ENCODE measurements at places on chromosomes 5 and 9. TPM values are rescaled to one million over a fixed set of nuclear protein-coding genes. Genes with fewer than 3 reads are reported as not detected.

- DNase-seq: no peak
Observed at GRCh38 chr9:129726322-129727160, 26.3 kb downstream of the PTGES start.

DNA sequence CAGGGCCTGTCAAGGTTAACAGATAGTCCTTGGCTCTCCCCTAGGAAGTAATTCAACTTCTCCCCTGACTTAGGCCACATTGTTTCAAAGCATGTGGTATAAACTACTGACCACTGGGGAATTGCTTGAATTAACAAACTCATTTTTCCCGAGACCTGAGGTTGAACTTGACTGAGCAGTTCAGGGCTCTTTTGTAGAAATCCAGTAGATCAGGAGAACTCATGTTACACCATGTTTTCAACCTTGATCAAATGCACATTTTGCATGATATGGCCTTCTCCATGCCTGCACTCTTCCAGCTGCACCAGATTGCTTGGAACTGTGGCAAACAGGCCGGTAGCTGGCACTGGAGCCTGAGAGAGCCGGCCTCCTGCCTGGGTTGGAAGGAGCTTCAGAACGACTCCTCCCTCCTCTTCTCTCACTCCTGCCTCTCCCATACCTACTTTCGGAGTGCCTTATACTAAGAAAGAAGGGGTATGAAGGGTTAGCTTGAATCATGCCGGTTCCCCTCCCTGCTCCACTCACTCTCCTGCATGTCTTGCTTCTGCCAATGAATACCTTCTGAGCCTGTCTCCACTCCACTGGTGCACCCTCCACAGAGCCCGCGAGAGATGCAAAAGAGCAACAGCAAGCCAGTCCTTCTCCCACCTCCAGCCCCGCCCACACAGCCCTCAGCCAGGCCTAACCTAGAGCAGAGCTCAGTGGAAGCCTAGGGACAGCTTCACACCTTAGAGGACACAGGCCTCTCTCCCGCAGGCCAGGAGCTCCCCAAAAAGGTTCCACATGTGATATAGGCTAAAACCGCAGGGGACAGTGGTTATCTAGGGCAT lies 159.4 kb downstream of the MACROH2A1 start:
- no peak for DNase-seq

DNA sequence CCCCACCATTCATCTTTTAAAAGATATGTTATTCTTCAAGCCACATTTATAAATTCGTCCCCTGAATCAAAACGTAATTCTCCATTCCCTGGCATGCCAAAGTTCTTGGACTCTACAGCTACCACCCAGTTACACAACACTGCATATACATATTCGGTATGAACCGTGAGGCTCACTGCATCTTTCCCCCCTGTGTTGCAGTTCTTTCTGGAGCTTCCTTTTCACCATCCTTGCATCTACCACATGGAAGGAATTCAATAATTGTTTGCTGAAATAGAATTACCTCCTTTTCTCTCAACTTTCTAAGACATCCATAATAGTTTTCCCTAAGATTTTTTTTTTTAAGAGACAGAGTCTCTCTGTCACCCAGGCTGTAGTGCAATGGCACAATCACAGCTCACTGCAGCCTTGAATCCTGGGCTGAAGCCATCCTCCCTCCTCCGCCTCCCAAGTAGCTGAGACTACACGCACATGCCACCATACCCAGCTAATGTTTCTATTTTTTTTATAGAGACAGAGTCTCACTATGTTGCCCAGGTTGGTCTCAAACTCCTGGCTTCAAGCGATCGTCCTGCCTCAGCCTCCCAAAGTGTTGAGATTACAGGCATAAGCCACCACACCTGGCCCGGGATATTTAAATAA lies 3.3 kb downstream of the LPAR1 start:
- no peak for DNase-seq

GRCh38 chr9:97855486-97855875 lies 2.5 kb downstream of the FOXE1 start:
- DNase-seq: no peak

DNA sequence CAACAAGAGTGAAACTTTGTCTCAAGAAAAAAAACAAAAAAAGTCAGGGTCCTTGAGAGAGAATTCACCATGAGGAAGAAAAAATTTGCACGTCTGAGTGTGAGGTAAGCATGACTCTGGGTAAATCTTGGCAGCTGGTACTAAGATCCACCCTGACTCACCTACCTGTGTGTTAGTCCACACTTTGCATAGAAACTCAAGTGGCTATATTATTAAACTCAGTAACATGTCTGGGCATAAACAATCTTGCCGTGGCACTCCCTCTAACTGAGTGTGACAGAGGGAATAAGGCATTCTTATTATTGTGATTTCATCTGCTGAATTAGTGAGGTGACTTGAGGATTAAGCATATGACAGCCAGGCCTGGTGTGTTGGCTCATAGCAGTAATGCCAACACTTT lies 259.4 kb upstream of the VLDLR start:
- peak; percentile 10 for DNase-seq

DNA sequence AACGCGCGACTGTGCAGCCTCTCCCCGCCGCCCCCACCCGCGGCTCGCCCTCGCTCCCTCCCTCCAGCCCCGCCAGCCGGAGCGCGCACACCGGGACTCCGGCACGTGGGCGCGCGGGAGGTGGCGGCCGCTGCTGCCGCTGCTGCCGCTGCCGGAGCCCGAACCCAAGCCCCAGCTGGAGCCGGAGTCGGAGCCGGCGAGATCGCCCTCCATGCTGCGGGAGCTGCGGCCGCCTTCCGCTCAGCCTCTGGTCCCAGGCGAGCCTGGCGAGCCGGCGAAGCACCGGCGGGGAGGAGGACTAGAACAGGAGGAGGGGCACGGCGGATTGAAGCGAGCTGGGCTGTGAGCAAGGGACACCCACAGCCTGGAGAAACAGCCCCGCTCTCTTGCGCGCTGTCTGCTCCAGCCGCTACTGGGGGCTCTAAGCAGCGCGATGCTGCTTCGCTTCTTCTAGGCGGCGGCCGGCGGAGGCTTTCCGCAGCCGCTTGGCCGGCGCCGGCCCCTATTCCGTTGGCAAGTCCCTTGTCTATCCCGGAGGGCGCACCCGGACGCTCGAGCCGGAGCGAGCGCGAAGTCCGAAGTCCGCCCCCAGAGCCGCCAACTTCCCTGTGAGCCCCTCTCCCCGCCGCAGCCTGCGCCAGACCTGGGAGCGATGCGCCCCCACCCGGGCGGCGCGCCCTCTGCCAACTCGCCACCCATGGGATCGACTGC lies 598.7 kb upstream of the SGCD start:
- peak; percentile 35 for DNase-seq

GRCh38 chr9:123414204-123414603 lies 58.2 kb downstream of the CRB2 start:
- no peak for DNase-seq

- no peak for DNase-seq
Observed at GRCh38 chr5:37532976-37533740, 154.0 kb downstream of the WDR70 start.

- DNase-seq: no peak
Observed at GRCh38 chr5:95334900-95335538, 50.1 kb upstream of the MCTP1 start.

GRCh38 chr5:95924720-95925377 lies 36.8 kb downstream of the ELL2 start:
- no peak for DNase-seq

DNA sequence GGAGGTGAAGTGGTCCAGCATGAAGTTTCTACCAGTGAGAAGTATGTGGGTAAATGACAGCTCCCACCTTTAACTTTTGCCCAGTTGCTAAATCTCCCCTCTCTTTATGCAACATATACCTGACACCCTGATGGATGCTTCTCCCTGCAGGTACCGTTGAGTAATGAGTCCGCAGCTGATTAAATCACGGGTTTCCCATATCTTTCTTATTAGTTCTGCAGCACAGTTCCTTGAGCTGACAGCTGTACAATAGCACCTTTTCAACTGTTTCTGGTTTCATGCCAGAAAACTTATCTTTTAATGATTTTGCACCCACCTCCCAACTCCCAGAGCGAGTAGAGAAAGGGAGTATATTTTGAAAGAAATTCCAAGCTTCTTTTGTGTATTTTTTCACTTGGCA lies 161.0 kb upstream of the TUT7 start:
- no peak for DNase-seq

- DNase-seq: no peak
Observed at GRCh38 chr9:120514405-120514804, 65.6 kb downstream of the CDK5RAP2 start.

DNA sequence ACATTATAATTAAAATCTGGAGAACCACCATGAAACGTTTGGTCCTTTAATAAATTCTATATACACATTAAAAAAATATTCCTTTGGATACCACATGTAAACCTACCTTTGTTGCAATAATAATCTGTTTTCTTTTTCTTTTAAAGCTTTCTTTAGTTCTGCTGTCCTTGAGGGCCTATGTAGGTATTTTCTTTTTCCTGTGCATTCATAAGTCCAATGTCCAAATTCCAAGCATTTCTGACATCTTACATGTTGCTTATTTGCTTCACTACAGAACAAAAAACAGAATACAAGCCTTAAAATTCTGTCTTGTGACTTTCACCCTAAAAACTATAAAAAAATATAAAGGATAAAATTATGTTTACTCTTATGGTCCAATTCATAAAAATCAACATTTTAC lies 19.7 kb downstream of the ZCCHC10 start:
- DNase-seq: no peak

- DNase-seq: no peak
Observed at GRCh38 chr5:131430794-131431193, 166.9 kb downstream of the CDC42SE2 start.

- DNase-seq: no peak
Observed at GRCh38 chr5:157108976-157109375, at the start of gene HAVCR2. TSS of gene HAVCR2 (minus strand) at chr5:157109044. CDS start at chr5:157108983, 61 bp downstream.

- no peak for DNase-seq
Observed at GRCh38 chr5:142664636-142665035, 21.3 kb downstream of the FGF1 start.

DNA sequence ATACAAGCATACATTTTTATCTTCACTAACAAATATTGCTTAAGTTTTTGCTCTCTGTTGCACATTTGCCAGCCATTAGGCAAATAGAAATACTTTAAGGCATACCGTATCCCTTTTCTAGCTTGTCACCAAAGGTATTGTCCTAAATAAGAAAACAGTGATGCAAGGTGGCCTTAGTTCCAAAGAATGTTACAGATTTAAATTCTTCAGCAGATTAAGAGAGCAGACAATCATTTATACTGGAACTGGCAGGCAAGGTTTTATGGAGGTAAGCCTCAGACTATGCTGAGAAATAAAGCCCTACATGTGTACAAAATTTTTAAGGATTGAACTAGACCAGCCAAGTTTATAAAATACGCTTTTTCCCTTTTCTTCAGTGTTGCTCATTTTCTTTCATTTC lies 247.8 kb downstream of the IZUMO3 start:
- DNase-seq: no peak

DNA sequence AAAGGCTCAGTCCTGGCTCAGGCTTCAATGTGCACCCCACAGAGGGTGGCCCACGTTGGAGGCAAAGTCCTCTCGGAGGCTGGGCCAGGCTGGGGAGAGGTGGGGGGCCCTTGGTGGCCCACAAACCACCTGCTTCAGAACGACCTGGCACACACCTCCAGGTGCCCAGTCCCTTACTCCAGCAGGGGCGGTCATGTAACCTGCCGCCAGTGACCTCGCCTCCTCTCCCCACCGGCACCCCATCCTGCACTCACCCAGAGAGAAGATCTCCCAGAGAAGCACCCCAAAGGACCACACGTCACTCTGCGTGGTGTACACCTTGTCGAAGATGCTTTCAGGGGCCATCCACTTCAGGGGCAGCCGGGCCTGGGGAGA lies 22.5 kb upstream of the SCGB3A1 start:
- DNase-seq: no peak

DNA sequence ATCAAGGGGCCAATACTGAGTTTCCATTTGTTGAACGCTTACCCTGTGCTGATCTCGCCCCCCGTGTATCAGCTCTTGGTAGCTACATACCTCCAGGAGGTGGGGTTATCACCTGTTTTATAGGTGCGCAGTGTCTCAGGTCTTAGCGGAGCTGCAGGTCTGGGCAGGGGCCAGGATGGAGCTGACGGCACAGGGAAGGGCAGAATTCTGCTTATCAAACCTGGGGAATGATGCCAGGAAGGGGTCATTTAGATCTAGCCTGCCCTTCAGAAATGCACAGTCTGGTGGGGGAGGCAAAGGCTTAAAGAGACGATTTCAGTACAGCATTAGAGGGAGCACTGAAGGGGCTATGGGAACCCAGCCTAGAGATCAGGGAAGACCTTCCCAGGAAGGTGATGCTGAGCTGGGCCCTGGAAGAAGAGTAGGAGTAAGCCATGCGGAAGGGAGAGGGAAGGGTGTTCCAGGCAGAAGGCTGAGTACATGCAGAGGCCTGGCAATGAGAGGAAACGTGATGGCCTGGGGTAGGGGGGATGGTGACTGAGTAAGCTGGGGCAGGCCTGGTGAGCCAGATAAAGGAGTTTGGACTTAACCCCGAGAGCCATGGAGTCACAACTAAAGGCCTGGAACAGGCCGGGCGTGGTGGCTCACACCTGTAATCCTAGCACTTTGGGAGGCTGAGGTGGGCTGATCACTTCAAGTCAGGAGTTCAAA lies 31.5 kb downstream of the OLFML2A start:
- no peak for DNase-seq

- no peak for DNase-seq
Observed at GRCh38 chr5:3957658-3958057, 362.0 kb downstream of the IRX1 start.

- no peak for DNase-seq
Observed at GRCh38 chr9:98807814-98808195, 335 bp downstream of the GALNT12 start.

DNA sequence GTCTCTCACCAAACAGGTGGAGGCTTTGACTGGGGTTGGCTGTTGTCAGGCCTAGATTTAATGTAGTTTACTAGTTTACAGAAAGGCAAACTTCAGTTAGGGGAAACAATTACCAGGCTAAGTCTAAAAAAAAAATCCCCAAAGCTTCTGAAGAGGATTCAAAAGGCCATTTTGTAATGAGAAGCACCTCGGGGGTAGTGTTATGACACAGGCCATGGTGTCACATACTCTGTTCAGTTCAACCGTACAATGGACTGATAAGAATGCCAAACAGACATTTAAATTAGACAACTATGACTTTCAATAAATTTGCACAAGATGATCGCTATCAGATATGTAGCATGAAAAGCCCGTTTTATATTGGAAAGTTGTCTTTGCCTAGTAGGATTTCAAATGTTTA lies 120.1 kb upstream of the PCA3 start:
- no peak for DNase-seq

GRCh38 chr5:176614805-176615478 lies 5.0 kb upstream of the GPRIN1 start:
- no peak for DNase-seq

DNA sequence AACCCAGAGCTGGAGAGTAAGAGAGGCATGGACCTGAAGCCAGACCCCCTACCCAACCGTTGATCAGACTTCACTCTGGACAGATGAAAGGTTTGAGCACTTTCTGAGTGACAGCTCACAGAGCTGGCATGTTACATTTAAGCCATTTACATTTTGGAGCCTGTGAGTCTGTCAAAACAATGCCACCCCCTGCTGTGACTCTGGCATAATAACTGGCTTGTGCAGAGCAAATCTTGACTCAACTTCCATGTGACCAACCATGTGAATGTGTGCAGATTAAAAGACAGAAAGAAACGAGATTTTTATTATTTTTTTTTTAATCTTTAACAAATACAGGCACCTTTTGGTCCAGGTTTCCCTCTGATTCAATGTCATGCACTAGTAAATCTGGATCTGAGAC lies 48.5 kb downstream of the MFAP3 start:
- no peak for DNase-seq

GABRA6 gene
- not detected for total RNA-seq

CYLC2 gene
- not detected for total RNA-seq

ACER2 gene
- total RNA-seq: 57.7 TPM

GALNT12 gene
- total RNA-seq: 13.0 TPM

TRIM41 gene
- 8.8 TPM for total RNA-seq

DDX31 gene
- 11.9 TPM for total RNA-seq

IFNA21 gene
- not detected for total RNA-seq

KLHL9 gene
- total RNA-seq: 45.7 TPM

RAB3C gene
- total RNA-seq: 2.0 TPM

Data from urinary bladder (tissue), 4 donors.